ENCODE measurements at places on chromosomes 6 and 20.
A peak's percentile ranks its signal among the peaks of the same experiment; 100 is the strongest.

GRCh38 chr20:45771182-45771759, 20.4 kb downstream of the WFDC3 start:
- peak; percentile 83 for DNase-seq

- peak; percentile 87 for DNase-seq
Observed at GRCh38 chr6:148530394-148530953, 187.8 kb downstream of the SASH1 start.

DNA sequence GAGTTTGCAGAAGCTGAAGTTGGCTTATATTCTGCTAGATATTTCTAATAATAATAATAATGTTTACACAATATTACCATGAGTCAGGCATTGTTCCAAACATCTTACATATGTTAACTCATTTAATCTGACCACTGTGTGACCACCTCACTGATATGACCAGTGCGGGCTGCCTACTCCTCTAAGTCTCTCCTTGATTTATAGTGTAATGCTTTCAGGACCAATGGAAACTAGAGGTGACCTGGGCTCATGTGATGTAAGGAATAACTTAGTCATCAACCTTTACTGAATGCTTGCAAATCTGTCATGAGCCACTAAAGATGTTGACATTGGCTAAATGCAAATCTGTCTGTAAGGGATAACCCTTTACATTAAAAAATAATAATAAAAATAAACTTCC, 51.1 kb upstream of the GPR6 start:
- DNase-seq, result no peak

GRCh38 chr6:17358515-17358914, 34.9 kb upstream of the CAP2 start:
- DNase-seq, result no peak

DNA sequence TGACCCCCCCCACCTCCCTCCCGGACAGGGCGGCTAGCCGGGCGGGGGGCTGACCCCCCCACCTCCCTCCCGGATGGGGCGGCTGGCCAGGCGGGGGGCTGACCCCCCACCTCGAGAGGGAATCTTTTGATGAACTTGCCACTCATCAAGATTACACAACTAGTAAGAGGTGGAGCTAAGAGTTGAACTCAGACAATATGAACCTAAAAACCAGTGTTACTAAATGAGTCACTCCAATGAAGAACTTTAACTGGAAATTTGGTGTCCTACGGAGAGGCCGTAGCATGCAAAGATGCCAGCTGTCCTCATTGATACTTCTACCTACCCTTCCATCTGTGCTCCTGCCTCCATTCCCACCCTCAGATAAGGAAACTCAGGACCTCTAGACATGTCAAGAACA, 42.8 kb downstream of the PFDN4 start:
- no peak for DNase-seq

DNA sequence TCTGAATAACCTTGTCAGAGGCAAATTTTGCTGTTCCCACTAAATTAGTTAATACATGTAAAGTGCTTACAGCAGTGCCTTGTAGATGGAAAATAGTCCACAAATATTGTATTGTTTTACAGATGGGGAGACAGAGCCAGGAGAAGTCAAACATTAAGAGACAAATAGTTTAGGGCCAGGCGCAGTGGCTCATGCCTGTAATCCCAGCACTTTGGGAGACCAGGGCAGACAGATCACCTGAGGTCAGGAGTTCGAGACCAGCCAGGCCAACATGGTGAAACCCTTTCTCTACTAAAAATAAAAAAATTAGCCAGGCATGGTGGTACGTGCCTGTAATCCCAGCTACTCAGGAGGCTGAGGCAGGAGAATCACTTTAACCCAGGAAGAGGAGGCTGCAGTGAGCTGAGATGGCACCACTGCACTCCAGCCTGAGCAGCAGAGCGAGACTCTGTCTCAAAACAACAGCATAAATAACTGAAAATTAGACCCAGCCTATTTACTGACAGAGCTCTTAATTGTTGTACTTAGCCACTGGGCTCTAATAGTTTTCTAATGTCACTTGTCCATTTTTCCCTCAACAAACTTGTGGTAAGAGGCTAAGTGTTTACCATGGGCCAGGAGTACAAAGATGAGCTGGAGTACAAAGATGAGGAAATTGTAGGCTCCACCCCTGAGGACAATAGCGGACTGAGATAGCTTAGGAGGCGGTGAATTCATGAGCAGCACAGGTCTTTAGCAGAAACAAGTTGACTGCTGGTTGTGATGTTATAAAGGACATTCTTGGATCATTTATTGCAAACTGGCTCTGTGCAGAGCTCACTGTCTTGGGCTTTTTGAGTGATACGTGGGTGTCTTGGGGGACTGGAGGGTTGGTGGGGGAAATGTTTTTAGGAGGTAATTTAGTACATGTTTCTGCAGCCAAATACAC, 6.4 kb downstream of the ZSWIM3 start:
- DNase-seq, result no peak

DNA sequence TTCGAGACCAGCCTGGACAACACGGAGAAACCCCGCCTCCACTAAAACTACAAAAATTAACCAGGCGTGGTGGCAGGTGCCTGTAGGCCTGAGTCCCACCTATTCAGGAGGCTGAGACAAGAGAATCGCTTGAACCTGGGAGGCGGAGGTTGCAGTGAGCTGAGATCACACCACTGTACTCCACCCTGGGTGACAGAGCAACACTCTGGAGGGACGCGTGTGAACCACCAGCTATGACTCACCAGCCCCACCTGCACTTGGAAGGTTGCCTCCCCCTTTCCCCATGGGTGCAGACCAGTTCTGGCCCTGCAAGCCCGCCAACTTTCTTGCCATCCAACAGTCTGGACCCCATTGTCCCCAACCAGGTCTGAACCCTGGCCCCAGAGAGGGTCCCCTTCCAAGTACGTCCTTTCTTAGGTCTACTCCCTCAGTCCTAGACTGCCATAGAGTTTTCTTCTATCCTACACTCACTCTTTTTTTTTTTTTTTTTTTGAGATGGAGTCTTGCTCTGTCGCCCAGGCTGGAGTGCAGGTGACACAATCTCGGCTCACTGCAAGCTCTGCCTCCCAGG, 29.2 kb downstream of the ATP9A start:
- no peak for DNase-seq

DNA sequence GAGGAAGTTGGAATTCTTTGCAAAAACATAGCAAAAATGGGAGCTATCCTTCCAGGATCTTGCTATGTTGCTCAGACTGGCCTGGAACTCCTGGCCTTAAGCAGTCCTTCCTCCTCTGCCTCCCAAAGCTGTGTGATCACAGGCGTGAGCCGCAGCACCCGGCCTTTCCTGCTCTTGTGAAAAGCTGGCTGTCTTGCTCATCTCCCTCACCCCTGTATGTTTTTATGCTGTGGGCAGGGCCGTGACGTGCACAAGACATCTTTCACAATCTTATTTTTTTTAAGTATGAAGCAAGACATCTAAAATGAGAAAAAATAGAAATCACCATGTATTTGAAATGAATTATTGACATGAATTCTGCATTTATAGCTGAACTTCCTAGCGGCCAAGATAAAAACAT, 110.4 kb downstream of the SAMD5 start:
- DNase-seq, result no peak

DNA sequence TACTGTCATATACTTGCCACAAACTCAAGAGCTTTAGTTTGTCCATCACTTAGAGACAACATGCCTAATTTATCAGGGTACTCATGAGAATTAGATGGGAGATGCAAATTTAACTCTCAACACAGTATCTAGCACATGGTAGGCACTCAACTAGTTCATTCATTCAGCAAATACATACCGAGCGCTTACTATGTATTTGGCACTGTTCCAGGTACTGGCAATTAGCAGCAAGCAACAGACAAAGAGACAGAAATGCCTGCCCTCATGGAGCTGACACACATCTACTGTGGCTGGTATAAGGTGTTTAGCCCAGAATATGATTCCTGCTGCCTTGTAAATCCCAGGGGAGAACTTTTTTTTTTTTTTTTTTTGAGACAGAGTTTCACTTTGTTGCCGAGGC, 4.8 kb downstream of the MICAL1 start:
- DNase-seq, result no peak

DNA sequence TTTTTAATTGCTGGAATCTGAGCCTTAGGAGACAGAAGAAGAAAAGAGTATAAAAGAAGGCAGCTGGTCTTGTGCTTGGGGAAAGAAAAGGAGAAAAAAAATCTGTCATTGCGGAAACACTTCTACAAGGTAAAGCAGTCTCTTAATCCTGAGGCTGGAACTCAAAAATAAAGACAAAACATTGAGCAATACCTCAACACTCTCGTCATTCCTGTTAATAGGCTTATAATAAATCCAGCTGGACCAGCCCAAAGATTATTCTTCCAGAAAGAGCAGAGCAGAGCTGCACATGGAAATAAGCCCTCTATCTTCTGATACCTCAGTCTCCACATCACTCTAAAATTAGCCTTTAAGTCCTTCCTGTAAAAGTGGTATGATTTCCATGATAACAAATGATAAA, 62.0 kb upstream of the HIVEP1 start:
- DNase-seq, result no peak

DNA sequence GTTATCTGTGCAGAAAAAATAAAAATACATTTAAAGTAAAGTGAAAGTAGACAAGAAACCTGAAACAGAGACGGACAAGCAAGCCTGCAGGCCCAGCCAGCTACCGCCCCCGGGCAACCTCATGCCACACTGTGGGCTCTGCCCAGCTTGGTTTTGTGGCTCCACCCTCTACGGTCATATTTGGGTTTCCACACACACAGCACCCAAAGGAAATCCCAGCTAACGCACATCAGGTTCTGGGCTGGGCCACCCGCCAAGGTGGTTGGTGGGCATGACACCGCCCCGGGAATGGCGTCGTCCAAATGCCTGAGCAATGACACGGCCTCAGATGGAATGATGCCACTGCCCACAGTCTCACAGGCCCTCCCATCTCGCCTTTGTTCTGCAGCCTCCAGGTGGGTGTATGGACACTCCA, 22.9 kb downstream of the FAM110A start:
- DNase-seq, result peak; percentile 90

DNA sequence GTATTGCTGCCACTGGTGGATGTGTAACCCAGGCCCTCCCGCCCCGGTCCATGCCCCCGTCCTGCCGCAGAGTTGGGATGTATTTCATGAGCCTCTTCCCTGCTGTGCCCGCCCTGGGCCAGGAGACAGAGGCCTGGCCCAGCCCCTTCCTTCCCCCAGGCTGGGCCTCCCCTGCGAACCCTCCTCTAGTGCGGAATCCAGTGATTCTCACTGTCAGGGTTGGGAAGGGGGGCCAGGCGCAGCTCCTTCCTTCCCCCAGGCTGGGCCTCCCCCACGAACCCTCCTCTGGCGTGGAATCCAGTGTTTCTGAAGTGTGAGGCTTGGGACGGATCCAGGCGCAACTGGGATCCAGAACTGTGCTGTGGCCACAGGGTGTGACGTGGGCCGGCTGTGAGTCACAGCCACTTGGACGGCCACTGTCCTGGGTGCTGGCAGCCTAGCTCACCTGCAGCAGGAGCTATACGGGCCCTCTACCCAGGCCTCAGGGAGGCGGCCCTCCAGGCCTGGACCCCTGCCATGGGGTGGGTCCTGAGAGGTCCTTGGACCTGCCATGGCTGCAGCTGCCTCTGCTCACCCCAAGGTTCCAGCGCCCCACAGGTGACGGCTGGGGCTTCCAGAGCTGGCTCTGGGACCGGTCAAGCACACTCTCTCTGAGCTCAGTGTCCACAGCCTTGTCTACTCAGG, 28.3 kb downstream of the COL20A1 start:
- DNase-seq, result peak; percentile 39

DNA sequence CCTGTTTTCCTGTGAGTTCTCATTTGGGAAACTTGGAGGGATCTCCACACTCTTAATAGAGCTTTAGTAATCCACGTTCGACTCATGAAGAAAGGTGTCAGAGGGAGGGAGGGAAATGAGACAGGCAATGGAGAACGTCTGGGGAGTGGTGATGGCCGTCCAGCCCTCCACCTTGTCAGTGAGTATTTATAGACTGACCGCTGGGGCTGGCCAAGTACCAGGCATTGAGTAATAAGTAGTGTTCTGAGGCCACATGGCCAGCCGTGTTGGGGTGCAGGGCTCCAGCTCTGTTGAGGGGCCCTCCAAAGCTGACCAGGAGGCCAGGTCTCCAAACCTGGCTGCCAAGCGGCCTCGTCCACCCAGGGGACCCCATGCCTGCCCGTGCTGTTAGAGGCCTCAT, 11.3 kb upstream of the DSN1 start:
- no peak for DNase-seq

GRCh38 chr20:25254571-25254970, 6.7 kb downstream of the PYGB start:
- DNase-seq, result no peak

GRCh38 chr20:34943808-34944567, 11.6 kb downstream of the GSS start:
- DNase-seq, result peak; percentile 64

- DNase-seq, result no peak
Observed at GRCh38 chr6:8494730-8495129, 59.4 kb upstream of the SLC35B3 start.

DNA sequence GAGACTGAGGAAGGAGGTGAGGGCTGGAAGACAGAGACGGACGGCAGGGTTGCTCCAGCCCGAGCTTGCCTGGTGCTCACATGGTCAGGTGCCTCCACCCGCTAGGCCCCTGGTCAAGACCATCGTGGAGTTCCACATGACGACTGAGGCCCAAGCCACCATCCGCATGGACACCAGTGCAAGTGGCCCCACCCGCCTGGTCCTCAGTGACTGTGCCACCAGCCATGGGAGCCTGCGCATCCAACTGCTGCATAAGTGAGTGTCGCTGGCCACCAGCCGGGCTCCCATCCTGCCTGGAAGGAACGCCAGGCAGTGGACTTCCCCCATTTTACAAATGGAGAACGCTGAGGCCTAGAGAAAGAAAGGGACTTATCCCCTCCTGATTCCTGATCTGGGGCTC, 7.8 kb downstream of the BPIFB1 start:
- DNase-seq, result no peak

DNA sequence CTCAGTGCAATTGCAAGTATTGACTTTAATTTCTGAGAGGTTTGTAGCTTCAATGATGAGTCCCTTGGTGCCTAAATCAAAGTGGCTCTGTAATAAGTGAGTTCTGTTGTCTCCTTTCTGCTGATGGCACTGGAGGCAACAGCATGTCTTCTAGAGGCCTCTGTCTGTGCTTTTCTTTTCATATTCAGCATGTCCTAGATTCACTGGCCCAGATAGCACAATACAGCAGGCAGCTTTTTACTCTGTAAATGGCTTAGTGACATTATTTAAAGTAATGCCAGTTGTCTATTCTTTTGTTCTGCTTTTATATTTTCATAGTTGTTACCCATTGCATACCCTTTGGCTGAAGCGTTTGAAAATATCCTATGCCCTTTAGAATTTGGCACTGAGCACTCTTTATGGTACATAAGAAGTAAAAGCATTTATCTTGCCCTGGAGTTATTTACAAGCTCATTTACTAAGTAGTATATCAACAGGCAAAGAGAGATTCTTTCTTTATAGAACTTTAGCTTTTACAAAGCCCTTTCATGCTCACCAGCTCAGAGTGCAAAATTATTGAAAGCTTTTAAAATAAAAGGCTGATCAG, 271.5 kb upstream of the KCNQ5 start:
- no peak for DNase-seq

GRCh38 chr6:24110417-24110816, 15.6 kb upstream of the NRSN1 start:
- no peak for DNase-seq

GRCh38 chr20:45306431-45306982, at the start of gene RBPJL:
TSS of gene RBPJL (plus strand) at chr20:45306840. CDS start at chr20:45306923, 83 bp downstream.
- DNase-seq, result peak; percentile 32

GRCh38 chr6:128437685-128438084, 82.7 kb downstream of the PTPRK start:
- no peak for DNase-seq
